Fibroblast of skin of abdomen (primary cell): ENCODE measurements at places on chromosomes 6 and 20.

DNA sequence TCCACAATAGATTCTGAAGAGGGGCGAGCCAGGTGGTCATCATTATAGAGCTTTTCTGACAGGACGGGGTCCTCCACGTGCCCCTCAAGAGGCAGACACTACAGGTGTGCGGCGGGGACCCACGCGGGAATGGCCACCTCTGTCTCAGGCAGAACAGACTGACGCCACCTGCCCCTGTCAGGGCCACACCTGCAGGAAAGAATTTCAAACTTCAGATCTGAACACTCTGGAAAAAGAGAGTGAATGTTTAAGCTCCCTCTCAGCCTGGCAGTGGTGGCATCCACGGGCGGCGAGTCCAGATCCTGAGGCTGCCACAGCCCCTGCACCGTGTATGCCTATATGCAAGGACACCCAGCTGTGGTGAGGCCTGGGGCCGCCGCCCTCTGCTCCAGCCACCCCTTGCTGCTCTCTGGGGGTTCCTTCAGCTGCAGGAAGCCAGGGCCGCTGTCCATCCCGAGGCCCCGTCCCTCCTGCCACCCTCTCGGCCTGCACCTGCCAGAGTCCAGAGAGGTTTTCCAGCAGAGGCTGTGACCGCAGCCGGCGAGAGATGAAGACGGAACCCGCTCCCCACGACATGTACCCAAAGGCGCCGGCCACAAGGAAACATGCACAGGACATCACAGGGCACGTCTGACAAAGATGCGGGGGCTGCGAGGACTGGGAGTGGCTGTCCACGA lies 234.9 kb downstream of the ERMARD start:
- DNase-seq: no peak

DNA sequence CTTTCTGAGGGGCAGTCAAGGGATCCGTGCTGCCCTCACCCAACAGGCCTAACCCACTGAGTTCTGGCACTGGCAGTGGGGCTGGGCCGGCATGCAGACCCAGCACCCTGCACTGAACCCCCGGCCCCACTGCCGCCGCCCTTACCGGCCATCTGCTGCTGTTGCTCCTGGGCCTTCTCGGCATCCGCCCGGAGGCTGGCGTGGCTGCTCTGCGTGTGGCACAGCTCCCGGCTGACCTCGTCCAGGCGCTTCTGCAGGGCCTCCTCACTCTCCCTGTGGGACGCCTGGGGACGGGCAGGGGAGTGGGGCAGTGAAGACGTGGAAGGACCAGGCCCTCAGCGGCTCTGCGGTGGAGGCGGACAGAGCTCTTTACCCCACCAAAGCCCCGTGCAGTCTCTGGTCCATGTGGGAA lies 52.4 kb downstream of the RRBP1 start:
- DNase-seq: no peak

DNA sequence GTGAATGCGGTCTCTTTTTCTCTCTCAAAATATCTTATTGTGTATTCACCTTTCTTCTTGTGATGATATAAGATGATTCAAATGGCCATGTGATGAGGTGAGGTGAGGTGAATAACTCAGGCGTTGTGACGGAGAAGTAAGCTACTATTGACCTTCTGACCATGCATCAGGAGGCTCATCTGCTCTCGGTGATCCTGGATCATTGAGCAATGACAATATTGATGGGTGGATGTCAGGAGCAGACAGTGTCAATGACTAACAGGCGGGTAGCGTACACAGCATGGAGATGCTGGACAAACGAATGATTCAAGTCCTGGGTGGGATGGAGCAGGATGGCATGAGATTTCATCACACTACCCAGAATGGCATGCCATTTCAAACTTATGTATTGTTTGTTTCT lies 119.6 kb downstream of the PXDC1 start:
- DNase-seq: no peak

GRCh38 chr6:99501762-99502161 lies 13.5 kb downstream of the USP45 start:
- no peak for DNase-seq

DNA sequence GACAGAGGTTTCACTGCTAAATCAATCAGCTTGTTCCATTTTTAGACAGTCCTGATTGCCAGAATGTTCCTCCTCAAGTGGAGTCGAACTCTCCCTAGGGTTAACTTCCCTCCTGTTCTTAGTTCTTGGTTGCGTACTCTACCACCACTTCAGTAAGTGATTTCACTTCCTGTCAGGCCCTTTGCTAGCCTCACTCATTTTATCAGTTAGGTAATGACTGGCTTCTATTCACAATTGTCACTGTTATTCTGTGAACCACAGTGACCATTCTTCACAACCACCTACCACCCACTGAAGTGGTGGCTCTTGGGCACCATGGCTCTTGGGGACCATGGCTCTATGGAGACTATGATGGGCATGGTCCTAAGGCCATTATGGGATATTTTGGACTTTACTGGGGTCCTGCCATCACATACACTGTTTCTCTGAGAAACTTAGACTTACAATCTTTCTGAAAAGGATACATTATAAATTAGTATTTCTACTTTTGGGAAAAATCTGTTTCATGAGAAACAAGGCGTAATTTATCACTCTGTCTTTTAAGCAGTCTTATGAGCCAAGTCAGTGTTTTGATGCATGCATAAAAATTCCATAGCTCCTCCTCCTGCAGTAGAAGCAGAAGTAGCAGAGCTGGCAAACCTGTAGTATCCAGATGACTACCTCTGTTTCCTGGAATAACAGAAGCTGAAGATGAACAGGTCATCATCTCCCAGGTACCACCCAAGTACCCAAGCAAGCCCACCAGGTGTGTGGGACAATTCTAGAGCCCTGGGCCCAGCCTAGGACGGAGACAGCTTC lies 66.3 kb downstream of the ATXN1 start:
- DNase-seq: no peak

- DNase-seq: no peak
Measured at GRCh38 chr20:63577317-63577894, 3.4 kb upstream of the HELZ2 start.

DNA sequence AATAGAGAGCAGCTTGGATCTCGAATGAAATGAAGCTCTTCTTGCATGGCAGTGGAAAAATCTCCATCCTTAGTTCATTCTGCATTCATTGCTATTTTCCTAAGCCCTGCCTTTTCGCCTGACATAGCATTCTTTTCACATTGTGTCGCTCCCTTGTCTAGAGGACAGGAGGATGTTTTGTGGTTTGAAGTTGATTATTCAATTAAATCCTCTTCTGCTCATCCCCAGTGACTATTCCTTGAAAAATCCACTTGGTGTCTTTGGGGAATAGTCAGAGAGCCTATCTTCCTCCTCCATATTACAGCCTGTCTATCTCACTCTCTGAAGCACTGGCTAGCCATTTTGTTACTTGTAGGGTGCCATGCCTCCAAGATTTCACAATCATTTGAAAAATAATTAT lies 161.2 kb downstream of the KLHL32 start:
- DNase-seq: peak; percentile 88

GRCh38 chr20:58048096-58048702 lies 180.3 kb downstream of the ANKRD60 start:
- peak; percentile 71 for DNase-seq

GRCh38 chr6:72246926-72247325 lies 360.6 kb downstream of the RIMS1 start:
- DNase-seq: no peak

DNA sequence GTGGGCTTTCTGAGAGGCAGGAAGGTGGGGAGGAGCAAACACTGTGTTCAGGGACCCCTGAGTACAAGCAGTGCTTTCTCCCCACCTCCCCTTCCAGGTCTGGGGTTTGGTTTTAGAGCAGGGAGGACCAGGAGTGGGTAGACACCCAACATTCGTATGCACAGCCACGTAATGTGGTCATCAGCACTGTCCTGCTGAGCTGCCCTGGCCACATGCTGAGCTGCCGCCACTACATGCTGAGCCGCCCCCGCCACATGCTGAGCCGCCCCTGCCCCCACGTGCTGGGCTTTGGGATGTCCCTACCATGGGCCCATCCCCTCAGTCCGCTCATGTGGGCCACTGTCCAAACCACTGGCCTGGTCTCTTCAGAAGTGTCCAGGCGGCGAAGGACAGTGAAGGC lies 214.9 kb upstream of the CST7 start:
- DNase-seq: no peak

DNA sequence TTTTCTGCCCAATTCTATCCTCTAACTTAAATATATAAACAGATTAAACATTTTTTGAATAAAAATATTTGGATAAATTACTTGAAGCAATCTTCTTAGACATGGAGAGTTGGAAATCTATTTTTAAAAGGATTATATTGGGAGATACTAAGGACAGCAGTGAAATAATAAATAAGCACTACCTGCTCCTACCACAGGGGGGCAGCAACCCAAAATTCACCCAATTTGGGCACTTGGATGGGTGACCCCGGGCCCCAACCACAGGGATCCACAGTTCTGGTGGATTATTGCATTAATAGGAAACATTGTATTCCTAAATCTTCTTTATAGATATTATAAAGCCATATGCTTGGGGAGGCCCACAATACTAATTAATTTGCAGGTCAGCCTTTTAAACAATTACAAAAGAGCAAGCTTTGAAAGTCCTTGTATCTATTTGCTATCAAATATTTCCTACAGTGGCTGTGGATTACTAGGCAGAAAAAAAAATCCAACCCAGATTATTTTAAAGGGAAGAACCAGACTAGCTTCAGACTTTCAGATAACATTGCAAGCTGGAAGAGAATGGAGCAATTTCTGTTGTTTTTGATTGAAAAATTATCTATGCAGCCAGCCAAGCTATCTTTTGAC lies 66.4 kb upstream of the PDE10A start:
- DNase-seq: no peak

GRCh38 chr6:33502486-33502885 lies 48.1 kb downstream of the ZBTB9 start:
- no peak for DNase-seq

- DNase-seq: no peak
Measured at GRCh38 chr6:53139841-53140413, 8.7 kb downstream of the GCM1 start.

DNA sequence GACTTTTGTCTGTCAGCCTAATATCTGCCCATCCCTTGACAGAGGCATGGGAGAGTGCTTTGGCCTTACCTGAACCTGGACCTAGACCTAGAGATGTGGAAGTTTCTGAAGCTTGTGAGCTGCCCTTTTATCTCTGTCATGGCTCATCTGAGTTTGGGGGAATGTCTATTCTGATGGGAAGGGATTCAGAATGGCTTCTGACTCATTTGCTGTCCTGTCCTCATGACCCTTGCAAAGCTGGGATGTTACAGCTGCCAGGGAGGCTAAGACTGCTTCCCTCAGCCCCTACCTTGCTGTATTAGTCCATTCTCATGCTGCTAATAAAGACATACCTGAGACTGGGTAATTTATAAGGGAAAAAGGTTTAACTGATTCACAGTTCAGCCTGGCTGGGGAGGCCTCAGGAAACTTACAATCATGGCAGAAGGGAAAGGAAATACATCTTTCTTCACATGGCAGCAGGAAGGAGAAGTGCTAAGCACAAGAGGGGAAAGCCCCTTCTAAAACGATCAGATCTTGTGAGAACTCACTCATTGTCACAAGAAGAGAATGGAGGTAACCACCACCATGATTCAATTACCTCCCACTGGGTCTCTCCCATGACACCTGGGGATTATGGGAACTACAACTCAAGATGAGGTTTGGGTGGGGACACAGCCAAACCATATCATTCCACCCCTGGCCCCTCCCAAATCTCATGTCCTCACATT lies 252.2 kb downstream of the ERMARD start:
- DNase-seq: no peak

GRCh38 chr6:119344306-119344705 lies 5.3 kb downstream of the MAN1A1 start:
- DNase-seq: no peak

- DNase-seq: no peak
Measured at GRCh38 chr20:58822748-58823730, 27.7 kb downstream of the GNAS-AS1 start.

DNA sequence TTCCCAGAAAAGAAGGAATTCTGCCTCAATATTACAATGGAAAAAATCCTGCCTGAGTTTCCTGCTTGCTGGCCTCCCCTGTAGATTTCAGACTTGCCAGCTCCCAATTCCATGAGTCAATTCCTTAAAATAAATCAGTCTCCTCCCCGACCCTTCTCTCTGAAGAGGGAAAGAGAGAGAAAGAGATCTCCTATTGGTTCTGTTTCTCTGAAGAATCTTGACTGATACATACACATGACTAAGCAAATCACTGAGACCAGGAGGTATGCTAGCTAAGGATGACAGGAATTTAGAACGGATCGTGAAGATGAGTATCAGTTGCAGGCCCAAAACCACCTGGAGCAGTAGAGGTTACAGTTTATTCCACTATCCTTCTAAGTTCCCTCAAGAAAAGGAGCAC lies 11.3 kb upstream of the RBM24 start:
- peak; percentile 78 for DNase-seq

GRCh38 chr20:21607971-21608725 lies 94.3 kb upstream of the NKX2-2 start:
- no peak for DNase-seq

- DNase-seq: no peak
Measured at GRCh38 chr20:48821261-48821920, 6.4 kb downstream of the PREX1 start.

DNA sequence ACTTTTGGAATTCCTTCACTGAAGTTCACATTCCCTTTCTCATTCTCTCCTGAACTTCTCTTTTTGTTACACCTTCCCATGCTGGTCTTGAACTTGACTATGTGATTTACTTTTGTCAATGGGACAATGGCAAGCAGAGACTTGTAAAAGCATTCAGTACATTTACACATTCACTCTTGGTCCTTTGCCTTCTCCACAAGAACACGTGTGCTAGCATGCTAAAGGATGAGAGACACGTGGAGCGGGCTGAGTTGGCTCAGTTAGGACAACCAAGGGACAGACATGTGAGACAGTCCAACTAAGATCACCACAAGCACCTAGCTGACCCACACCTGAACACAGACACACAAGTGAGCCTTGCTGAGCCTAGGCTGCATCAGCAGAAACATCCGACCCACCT lies 91.3 kb upstream of the PAK5 start:
- DNase-seq: no peak

DNA sequence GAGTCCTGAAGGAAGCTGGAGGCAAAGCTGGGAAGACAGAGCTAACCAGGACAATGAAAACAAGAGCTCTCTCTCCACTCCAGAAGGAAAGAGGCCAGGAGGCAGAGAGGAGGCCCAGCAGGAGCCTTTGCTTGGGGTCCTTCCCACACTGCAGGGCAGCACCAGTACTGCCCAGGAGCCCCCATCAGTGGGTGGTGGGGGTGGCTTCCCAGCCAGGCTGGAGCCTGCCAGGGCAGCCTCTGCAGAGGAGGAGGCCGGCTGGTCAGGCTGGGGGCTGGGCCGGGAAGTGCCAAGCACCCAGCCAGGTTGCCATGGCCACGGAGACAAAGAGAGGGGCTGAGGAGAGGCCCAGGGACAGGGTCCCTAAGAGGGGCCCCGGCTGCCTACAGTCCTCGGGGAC lies 33.4 kb downstream of the PREX1 start:
- DNase-seq: no peak

GRCh38 chr6:108562503-108562993 lies 1.8 kb downstream of the FOXO3 start:
- DNase-seq: peak; percentile 73

GRCh38 chr6:10740061-10740460 lies 7.5 kb upstream of the TMEM14B start:
- DNase-seq: no peak
